Stimulated activated CD4-positive, alpha-beta T cell treated with anti-CD3 and anti-CD28 coated beads, TNF-alpha, amount 100 ng/mL, for 24 hours (primary cell): ENCODE measurements at places on chromosomes 7 and 10.

GRCh38 chr10:124824507-124824906 is 22.9 kb downstream of the ABRAXAS2 start:
- DNase-seq = no peak

DNA sequence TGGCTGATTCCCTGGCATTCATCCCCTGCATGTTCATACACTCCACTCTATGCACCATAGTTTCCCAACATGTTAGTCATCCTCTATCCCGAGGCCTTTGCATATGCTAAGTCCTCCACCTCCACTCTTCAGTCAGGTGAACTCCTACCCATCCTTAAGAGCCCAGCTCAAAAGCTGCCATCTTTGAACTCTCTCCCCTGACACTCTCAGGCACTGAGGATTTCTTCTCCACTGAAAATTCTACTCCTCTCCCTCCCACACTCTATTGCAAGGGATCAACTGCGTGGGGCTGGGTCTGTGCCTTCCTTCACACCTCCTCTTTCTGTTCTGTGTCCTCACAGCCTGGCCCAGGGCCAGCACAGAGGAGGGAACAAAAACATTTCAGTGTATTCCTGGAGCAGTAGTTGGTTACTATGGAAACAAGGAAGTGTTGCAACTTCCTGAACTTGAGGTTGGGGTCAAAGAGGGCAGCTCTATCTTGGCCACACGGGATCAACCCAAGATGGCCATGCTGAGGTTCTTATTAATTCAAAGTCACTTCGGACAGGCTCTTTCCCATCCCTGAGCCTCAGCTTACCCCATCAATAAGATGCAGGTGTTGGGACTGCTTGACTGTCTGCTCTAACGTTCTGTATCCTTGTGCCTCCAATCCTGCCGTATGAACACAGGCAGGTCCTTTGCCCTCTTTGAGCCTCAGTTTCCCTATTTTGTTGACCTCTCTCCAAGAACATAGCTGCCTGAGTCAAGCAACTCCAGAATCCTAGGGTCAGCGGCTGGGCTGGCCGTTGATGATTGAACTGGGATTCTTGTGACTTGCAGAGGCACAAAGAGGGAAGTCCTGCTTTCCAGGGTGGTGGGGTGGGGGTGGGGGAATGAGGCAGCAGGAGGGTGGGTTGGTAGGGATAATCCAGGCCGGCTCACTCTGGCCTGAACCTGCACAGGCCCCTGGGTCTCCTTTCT is 15.5 kb downstream of the ZMIZ1 start:
- no peak for DNase-seq

GRCh38 chr10:2438248-2438939 is 629.0 kb upstream of the PFKP start:
- DNase-seq = no peak

GRCh38 chr7:27083646-27084045 is 12.2 kb downstream of the HOXA1 start:
- no peak for DNase-seq

DNA sequence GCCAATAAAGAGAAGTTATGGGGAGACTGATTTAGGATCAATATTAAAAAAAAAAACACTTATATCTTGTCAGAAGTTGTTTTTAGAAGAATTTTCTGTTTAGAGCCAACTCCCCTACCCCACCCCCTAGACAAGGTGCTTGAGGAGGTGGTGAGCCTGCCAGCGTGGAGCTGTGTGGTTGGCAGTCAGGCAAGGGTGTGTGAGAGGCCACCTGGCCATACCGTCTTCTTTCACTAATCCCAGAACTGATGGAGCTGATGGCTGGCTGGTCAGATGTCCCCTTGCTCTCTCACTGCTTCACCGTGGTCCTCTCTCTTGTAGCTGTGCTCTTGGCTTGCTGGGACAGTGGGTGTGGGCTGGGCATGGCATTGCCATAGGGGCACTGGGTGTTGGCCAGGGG is 34.3 kb downstream of the NACAD start:
- DNase-seq = no peak

GRCh38 chr7:9776900-9777299 is 1196.8 kb upstream of the PHF14 start:
- DNase-seq = no peak

GRCh38 chr7:130736298-130736900 is 2.4 kb upstream of the KLF14 start:
- DNase-seq = no peak

- no peak for DNase-seq
Observed at GRCh38 chr7:158077934-158078910, 509.4 kb downstream of the PTPRN2 start.

GRCh38 chr10:30184397-30185033 is 125.1 kb upstream of the JCAD start:
- no peak for DNase-seq

GRCh38 chr7:144445590-144445989 is 42.1 kb upstream of the NOBOX start:
- DNase-seq = no peak

DNA sequence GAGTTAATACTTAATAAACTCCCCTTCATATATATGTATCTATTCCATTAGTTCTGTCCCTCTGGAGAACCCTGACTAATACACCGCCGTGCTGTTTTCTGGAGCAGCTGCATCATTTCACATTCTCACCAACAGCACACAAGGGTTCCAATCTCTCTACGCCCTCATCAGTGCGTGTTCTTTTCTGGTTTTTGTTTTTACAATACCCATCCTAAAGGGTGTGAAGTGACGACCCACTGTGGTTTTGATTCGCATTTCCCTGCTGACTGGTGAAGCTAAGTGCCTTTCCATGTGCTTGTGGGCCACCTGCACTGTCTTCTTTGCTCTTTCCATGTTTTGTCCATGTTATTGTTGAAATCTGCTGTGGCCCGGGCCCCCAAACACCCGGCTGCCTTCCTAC is 11.0 kb upstream of the INSIG1 start:
- DNase-seq = no peak

DNA sequence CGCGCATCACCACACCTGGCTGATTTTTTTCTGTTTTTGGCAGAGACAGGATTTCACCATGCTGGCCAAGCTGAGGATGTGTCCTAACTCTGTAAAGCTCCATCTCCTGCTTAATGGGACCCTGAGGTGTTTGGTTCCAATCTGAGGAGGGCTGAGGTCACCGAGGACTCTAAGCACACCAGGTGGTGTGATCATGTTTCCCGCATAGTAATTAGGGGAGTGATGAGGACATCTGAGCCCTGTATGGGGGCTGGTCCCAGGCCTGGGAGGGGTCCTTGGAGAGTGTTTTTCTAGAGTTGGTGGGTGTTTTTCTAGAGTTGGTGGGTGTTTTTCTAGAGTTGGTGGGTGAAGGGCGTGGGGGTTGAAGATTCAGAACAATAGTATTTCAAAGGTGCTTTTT is 3.0 kb upstream of the ABHD11 start:
- no peak for DNase-seq

DNA sequence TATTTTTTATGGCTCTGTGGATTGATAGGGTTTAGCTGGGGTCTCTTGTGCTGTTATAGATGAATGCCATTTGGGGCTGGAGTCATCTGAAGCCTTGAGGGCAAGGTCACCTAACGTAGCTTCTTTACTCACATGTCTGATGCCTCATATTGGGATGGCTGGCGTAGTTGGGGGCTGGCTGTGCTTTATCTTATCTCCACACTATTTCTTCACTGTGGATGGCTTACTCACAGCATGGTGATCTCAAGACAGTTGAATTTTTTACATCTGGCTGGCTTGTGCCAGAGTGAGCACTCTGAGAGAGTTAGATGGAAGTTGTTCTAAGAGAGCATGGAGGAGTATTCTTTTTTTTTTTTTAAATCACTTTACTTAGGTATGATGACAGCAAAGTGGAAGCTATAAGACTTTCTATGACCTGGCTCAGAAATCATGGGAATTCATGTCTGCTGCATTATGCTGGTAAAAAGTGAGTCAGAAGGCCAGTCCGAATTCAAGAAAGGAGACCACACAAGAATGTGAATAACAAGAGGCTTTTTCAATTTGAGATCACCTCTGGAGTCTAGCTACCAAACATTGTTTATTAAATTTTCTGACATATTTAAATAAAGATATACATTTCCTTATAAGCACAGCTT is 252.4 kb upstream of the TPK1 start:
- no peak for DNase-seq

DNA sequence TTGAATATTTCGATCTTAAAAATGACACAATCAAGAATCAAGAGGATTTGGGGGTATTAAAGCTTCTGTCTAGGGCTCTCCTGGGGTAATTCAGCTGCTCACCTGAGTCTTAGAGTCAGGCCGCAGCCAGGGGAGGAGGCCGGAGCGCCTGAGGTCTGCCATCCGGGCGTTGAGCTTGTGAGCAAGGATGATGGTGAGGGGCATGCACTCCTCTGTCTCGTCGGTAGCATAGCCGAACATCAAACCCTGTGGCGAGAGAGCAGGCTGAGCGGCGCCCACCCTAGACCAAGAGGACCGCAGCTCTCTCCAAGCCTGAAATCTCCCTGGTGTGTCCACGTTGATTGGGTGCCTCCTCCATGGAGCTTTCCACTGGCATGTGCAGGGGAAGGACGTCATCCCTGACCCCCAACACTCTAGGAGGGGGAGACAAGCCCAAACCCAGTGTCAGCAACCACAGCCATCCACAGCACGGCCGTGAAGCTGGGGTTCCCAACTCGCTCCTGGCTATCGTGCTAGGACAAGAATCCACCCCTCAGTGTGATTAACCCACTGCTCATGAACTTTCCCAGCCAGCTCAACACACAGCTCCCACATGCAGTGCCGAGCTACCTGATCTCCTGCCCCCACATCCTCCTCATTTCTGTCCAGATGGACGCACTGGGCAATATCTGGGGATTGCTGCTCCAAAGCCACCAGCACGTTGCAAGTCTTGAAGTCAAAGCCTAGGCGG is 9.2 kb downstream of the MAT1A start:
- DNase-seq = no peak

- DNase-seq = no peak
Observed at GRCh38 chr10:42475168-42476098, 162.9 kb downstream of the ZNF33B start.

GRCh38 chr7:150372271-150373048 is 3.8 kb downstream of the REPIN1 start:
- no peak for DNase-seq

DNA sequence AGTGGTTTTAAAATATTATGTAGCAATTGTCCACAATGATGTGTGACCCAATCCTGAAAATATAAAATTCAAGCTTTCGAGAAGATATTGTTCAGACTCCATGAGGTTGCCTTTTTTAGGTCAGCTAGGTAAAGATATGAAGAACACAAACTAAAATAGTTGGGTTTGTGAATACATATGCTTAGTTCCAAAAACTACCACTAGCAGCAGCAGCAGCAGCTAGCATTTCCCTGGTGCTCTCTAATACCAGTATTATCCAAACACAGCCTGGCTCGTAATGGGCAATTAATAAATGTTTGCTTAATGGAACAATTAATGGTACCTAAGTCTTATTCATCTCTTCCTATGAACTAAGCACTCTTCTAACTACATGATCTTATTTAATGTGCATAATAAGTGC is 362.5 kb downstream of the MALRD1 start:
- DNase-seq = no peak

DNA sequence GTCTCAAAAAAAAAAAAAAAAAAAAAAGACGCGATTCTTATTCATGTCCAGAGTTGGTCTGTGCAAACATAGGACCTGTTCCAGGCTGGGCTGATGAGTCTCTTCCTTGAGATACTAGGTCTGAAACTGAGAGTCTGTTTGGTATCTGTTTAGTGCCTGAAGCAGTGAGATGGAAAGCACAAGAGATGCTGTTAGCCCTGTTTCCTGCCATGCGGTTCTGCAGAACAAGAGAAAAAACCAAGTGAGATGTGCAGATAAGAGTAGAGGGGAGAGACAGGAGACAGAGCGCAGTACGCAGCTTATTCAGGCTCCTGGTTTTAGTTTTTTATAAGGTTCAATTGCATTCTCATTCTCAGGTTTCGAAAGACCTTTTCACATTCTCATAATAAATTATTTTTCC is 85.8 kb upstream of the PRKCQ start:
- no peak for DNase-seq

- DNase-seq = no peak
Observed at GRCh38 chr10:17038627-17039026, 91.0 kb downstream of the CUBN start.

GRCh38 chr10:112404617-112405016 is 30.7 kb downstream of the ACSL5 start:
- no peak for DNase-seq

- DNase-seq = no peak
Observed at GRCh38 chr7:111997546-111997945, 208.7 kb downstream of the DOCK4 start.

GRCh38 chr7:29988424-29989256 is 961 bp downstream of the SCRN1 start:
- DNase-seq = no peak

- DNase-seq = no peak
Observed at GRCh38 chr10:5915451-5915850, 25.4 kb downstream of the FBH1 start.

GRCh38 chr7:151725844-151726651 is 150.9 kb downstream of the PRKAG2 start:
- no peak for DNase-seq

DNA sequence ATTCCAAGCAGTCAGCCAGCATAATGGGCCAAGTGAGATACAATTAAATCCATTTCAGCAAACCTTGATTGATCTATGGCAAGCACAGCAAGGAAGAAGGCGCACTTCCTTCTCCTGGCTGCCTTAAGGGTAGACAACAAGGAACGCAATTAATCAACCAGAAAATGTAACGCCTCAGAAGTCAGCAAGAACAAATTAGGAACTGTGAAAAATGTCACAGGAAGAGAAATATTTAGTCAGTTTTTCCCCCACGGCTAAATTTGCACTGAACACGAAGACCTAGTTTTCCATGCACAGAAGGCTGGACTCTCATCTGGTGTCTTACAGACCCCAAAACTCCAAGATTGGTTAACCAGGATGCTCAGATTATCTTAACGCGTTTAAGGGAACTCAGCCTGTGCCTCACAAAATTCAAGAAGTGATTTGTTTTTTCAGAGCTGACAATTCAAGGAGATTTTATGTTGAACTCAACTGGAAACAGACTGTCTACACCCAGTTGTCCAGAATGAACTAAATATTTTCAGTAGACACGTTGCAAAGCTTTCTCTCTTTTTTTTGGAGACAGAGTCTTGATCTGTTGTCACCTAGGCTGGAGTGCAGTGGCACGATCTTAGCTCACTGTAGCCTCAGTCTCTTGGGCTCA is 14.2 kb downstream of the SNX8 start:
- DNase-seq = no peak

DNA sequence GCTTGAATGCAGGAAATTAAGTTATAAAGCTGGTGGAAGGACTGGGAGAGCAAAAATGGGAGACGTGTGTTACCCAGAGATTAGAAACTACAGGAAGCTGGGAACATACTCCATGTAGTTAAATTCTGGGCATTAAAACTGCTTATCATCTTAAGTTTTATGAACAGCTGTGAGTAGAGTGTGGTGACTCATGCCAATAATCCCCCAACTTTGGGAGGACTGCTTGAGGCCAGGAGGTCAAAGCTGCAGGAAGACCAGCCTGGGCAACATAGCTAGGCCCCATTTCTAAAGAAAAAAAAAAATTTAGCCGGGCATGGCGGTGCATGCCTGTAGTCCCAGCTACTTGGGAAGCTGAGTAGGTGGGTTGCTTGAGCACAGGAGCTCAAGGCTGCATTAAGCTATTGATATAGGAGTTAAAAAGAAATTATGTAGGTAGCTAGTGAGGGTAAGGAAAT is 56.2 kb upstream of the SEPHS1 start:
- no peak for DNase-seq

- DNase-seq = no peak
Observed at GRCh38 chr7:114919587-114919986, 2.3 kb upstream of the MDFIC start.
